ENCODE measurements at places on chromosomes 16 and 17.
A peak's percentile ranks its signal among the peaks of the same experiment; 100 is the strongest.

DNA sequence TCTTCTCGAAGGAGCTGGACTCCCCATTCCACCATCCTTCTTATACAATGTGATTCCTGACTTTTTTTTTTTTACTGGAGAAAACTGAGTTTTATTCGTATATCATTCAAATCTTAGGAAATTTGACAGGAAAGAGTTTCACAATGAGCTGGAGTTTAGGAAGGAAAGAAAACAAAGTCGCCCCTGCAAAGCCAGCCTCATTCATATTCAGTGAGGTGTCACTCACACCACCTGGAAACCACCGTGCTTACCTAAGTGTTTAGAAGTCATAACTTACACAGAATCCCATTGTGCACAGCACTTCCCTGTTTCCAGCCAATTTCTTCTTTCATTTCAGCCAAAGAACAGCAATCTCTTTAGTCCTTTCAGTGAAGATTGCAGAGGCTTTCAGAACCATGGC, 90.3 kb upstream of the CHMP6 start:
- DNase-seq, result no peak

- DNase-seq, result no peak
Measured at GRCh38 chr16:85613604-85614337, 649 bp downstream of the GSE1 start.

DNA sequence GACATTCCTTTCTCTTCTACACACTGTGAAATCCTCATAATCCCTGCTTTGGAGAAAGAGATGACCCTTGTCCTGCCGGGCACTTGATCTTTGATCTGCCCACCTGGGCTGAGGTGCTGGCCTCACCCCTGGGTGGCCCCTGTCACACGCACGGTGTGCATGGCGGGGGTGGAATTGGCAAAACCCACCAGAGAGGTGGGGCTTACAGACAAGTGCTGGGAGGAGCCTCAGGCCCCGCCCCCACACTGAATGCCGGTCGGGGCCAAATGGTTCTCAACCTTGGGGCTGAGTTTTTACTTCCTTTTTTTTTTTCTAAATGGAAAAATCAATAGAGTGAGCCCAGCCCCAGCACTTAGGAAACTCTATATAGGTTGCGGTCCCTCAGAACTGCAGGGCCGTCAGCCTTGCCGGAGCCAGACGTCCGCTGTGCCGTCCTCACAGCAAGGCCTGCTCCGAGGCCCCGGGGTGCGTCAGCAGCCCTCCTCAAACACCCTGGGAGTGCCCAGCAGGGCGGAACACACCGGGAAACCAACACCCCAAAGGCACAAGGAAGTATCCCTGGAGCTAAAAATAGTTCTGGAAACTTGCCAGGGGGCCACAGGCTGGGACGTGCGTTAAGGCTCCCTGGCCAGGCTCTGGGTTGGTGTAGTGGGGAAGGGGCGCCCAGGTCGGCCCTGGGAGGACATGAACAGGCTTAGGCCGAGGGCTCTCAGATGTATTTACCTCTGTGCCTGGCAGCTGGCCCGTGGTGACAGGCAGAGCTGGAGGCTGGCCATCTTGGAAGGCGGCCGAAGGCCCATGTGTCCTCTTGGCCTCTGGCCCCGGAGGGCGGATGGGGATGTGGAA, 11.0 kb downstream of the GPRC5C start:
- DNase-seq, result no peak

- no peak for DNase-seq
Measured at GRCh38 chr16:12387311-12387710, 410.8 kb downstream of the SNX29 start.

GRCh38 chr17:52079496-52079895, 79.0 kb downstream of the CA10 start:
- DNase-seq, result no peak

DNA sequence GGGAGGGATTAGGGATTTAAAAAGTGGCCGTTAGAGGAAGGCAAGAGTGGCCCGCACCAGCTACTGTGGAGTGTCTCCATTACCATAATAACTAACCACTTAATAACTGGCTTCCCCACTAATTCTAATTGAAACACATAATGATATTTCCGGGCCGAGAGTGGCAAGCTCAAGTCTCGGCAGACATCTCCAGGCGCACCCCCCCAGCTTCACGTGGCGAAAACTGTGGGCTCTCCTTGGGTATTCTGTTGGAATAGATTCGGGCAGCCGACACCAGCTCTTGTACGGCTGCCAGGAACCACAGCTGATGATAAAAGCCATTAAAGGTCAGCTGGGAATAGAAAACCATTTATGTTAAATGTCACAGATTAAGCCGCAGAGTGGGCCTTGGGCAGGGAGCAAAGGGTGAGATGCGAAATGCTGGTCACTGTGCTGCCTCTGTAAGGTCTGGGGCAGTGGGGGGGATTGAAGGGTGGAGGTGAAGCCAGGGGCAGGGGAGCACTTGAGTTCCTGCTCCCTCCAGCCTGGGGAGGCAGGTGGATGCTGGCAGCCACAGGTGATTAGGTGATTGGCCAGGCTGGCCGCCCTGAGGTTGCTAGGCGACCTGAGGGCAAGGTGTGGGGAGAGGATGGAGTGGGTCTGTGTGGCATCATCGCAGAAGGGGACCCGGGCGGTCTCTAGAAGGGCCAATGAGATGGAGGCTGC, 115.6 kb upstream of the SDK2 start:
- DNase-seq, result no peak

- DNase-seq, result no peak
Measured at GRCh38 chr17:37713028-37713431, 31.8 kb downstream of the HNF1B start.

- DNase-seq, result no peak
Measured at GRCh38 chr17:35406568-35406967, 25.7 kb downstream of the SLFN12 start.

- no peak for DNase-seq
Measured at GRCh38 chr17:33837281-33837680, 417.8 kb upstream of the CCL2 start.

DNA sequence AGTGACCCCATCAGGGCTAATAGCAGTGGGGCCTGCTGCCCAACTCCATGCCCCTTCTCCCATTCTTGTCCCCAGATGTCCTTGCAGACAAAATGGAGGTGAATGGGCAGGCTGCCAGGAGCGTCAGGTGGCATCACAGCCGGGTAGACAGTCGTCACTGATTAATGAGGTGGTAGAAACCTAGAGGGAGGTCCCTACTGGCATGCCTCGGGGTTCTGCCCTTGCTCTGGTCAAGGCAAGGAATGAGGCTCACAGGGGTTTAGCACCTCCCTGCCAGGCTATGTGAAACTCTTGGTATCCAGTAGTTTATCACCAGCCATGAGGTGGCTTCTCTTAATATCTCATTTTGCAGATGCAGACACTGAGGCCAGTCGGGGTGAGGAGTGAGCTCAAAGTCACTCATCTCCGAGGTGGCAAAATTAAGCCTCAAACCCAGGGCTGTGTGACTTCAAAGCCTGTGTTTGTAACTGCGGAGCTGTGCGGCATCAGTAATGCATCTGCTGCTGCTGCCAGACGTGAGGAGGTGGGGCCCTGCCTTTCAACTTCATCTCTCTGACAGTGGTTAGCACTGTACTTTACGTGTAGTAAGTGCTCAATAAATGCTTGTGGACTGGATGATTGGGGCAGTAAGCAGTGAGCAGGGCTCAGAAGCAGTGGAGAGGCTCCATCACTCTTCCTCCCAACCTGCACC, 21.3 kb downstream of the RAI1 start:
- no peak for DNase-seq

- DNase-seq, result peak; percentile 42
Measured at GRCh38 chr17:47957591-47958490, at the start of gene PRR15L. Gene PRR15L, minus strand, starts transcription at chr17:47957883. Its CDS starts 4,649 bp downstream, at chr17:47953234.

- DNase-seq, result no peak
Measured at GRCh38 chr16:64004116-64004515, 1117.7 kb downstream of the CDH11 start.

DNA sequence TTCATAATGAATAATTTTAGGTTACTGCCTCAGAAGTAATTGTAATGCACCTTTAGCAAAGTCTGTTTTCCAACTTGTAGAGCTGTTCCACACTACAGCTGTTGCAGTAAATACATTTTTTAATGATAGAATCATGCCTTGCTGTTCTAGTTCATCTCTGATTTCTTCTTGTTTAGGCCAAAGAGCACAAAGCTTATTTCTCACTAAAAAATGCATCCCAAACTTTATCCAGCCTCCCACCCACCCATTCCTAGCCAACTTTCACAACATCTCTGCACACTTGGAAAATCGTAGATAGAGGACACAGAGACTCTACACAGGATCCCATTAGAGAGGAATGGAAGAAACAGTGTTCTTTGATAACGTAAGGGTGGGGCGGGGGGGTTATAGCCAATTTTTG, 252.2 kb upstream of the DYNLRB2 start:
- no peak for DNase-seq

DNA sequence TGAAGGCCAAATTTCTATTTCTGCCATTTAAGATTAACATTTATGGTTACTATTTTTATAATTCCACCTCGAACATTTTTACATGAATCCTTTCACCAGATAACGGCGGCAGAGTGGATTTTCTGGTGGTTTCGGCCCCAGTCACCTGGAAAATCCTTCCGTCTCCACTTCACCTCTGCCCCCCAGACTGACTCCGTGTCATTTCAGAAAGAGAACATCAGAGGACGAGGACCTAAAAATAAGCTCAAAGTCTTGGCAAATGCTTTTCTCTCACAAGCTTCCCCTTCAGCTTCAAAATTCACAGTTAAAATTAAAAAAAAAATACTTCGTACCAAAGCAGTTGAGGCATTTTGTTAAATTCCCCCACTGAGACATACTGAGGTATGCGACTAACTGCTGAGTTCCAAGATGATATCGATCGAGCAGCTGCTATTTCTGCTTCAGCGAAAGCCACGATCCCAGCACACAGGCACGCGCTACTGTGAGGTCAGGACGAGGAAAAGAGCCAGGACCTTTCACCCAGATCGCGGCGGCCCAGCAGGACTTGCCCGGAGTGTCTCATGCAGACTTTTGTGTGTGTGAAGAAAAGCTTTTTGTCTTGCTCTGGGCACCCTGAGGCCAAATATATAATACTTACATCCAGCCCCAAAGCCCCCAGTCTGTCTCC, 36.8 kb downstream of the ASPA start:
- DNase-seq, result no peak

GRCh38 chr16:1923299-1924034, 5.3 kb upstream of the HS3ST6 start:
- DNase-seq, result no peak

- DNase-seq, result no peak
Measured at GRCh38 chr16:1426734-1427471, 4.0 kb upstream of the PERCC1 start.

DNA sequence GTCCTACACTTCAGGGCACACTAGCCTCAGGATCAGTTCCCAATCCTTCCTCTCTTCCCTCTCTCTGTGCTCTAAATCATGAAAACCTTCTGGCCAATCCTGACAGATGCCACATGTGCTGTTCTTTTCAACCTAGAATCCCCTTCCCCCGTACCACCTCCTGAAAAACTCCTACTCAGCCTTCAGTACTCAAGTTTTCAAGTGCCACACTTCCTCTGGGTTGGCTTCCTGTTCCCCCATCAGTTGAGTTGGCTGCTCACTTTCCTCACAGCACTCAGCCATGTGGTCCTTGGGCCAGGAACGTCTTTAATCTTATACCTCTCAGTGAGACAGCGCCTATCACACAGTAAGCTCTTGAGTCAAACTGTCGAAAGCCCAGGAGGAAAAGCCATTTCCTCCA, 3.3 kb downstream of the ASPHD1 start:
- DNase-seq, result no peak

GRCh38 chr16:69404275-69404805, 18.5 kb upstream of the TERF2 start:
- DNase-seq, result peak; percentile 68

GRCh38 chr17:63476854-63477479, at the start of gene ACE:
Gene ACE, plus strand, starts transcription at chr17:63477061. Its CDS starts 34 bp downstream, at chr17:63477095.
- DNase-seq, result no peak

- no peak for DNase-seq
Measured at GRCh38 chr16:22900863-22901262, 86.9 kb downstream of the HS3ST2 start.

- no peak for DNase-seq
Measured at GRCh38 chr16:71467810-71468209, 5.8 kb upstream of the ZNF23 start.

- DNase-seq, result no peak
Measured at GRCh38 chr17:82121246-82121645, 23.2 kb upstream of the FASN start.

DNA sequence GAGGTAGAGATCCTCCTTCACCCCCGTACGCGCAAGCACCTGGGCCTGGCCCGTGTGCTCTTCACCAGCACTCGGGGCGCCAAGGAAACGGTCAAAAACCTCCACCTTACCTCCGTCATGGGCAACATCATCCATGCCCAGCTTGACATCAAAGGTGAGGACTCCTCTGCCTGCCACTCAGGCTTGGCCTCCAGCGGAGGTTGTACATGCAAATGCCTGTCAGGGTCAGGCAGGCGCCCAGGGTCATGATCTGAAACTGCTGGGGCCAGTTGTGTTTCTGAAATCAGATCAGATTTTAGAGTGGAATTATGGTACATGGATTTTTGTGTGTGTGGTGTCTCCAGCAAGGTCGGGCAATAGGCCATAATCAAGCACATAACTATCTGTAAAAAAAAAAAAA, 3.8 kb downstream of the SETD1A start:
- no peak for DNase-seq

DNA sequence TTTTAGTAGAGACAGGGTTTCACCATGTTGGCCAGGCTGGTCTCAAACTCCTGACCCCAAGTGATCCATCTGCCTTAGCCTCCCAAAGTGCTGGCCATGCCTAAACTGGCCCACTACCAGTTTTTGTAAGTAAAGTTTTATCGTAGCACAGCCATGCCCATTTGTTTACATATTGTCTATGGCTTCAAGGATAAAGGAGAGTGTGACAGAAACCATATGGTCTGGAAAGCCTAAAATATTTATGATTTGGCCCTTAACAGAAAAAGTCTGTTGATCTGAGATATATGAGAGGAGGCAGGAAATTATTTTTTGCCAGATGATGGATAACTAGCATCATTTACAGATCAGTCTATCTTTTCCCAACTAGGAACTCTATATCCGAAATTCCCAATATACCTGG, 4.5 kb downstream of the AKAP10 start:
- no peak for DNase-seq

DNA sequence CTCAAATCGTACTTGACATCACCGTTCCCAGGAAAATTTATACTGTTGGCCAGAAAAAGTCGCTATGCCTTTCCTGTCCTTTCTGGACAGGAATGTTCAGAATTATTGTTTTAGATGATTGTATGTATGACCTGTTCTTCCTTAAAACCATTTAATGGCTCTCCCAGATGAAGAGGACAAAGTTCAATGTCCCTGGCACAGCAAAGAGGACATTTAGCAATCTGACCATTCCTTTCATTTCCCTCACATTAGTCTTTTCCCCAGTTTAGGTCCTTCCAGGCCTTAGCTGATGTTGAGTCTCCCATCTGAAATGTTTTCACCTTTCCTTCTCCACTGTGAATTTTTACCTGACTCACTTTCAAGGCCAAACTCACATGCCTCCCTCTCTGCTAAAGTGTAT, 938.9 kb downstream of the CDH11 start:
- DNase-seq, result no peak

- DNase-seq, result no peak
Measured at GRCh38 chr17:64145375-64145750, 15.4 kb upstream of the ERN1 start.

GRCh38 chr16:53282975-53283946, 151.0 kb upstream of the RBL2 start:
- peak; percentile 3 for DNase-seq
